BE2C (cell line): ENCODE measurements at places on chromosomes 4 and X.
A peak's percentile ranks its signal among the peaks of the same experiment; 100 is the strongest.

- DNase-seq: no peak
Observed at GRCh38 chr4:21102667-21103066, 402.4 kb downstream of the PACRGL start.

DNA sequence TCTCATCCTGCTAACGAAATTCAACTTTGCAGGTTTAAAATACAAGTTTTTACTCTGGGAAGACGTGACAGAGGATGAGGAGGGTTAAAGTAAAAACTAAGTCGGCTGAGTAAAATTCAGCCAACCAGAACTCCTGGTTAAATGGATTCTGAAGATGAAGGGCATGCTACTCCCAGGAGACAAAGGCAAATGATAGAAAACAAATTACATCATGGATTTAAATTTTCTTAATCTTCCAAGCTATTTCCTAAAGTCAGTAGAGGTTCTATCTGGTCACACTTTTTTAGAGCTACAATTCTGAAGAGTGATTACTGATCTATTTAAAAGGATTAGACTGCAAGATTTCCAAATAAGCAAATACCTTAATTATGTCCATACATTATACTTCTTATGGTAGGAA is 47.9 kb downstream of the ZNF827 start:
- DNase-seq: no peak

GRCh38 chr4:128060121-128060698 is 902 bp upstream of the LARP1B start:
- no peak for DNase-seq

DNA sequence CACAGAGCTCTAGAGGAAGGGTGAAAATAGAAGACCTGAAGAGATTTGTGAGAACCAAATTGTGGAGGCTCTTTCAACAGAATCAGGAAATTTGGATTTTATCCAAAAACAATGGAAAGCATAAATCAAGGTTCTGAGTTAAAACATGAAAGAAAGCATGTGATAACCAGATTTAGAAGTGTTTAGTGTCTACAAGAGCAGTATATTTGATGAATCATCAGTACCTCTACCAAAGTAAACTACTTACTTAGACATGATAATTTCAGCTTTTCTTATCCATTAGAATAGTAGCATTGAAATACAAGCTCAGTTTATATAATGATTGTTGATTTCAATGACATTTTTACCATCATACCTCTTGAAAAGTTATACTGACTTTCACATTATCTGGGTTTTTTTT is 25.9 kb upstream of the INTU start:
- DNase-seq: no peak

DNA sequence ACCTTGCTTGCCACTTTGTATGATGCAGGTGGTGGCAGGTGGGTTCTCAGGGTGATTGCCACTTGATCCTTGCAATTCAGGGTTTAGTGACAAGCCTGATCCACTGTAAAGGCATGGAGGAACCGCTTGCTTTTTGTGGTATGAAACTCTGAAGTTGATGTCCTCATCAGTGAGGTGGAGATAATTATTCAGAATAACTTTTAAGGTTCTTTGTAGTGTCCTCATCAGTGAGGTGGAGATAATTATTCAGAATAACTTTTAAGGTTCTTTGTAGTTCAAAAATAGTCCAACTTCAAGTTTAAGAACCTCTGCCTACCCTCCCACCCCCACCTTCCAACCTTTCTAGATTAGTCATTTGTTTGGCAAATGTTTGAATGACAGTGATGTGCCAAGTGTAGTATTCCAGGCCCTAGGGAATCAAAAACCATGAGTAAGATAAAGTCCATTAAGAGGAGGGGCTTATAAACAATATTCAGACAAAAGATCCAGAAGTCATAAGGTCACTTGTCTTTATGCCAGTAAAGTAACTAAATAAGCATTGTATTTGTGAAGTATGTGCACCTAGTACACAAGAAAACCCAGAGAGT is 51.2 kb downstream of the DCUN1D4 start:
- DNase-seq: no peak

- DNase-seq: peak; percentile 47
Observed at GRCh38 chrX:47232803-47233332, at the start of gene USP11. Gene USP11, plus strand, starts transcription at chrX:47233009. Its CDS starts 35 bp downstream, at chrX:47233044.

- DNase-seq: peak; percentile 22
Observed at GRCh38 chr4:103008875-103009729, 10.4 kb downstream of the SLC9B1 start.

GRCh38 chr4:74112399-74113105 is 13.6 kb upstream of the CXCL2 start:
- no peak for DNase-seq

GRCh38 chr4:173505924-173506518 is 24.0 kb downstream of the HAND2 start:
- peak; percentile 71 for DNase-seq
